Stimulated activated CD8-positive, alpha-beta memory T cell treated with anti-CD3 and anti-CD28 coated beads, Interleukin-4, amount 100 ng/mL, for 1 hour (primary cell): ENCODE measurements at places on chromosomes 4 and X.

DNA sequence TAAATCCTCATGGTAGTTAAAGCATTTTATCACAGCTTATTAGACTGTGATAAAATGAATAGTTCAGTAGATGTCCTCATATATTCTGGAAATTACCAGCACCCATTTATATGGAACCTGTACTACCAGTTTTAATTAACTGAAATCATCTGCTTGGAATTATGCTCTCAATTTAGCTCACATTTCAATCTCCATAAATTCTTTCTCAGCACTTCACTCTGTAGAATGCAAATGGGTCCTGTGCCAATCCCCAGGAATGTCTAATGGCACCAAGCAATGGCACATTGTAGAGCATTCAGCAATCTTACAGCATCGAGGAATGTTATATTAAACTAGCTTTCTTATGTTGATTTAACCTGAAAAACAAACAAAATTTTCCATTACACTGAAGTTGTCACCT is 355.1 kb downstream of the PDHA2 start:
- DNase-seq = no peak

GRCh38 chrX:7119950-7120877 is 27.3 kb upstream of the STS start:
- DNase-seq = no peak

GRCh38 chrX:49947781-49948180 is 25.4 kb downstream of the CLCN5 start:
- no peak for DNase-seq

DNA sequence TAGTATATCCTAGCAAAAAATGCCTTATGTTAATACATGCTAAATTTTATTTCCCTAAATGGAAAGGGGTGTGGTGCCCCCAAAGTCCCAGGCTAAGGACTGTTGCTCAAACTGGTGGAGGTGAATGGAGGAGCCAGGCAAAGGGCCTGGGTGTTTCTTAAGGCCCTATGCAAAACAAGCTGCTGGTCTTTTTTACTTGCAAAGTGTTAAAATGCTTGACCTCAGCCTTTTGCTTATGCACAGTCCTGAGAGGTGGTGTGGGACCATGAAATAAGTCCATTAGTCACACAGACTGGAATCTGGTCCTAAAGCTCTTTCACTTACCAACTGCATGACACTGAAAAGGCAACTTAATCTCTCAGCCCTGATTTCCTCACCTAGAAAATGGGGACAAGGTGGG is 223.5 kb upstream of the MBNL3 start:
- DNase-seq = no peak

- DNase-seq = no peak
Measured at GRCh38 chr4:76969941-76970529, 20.5 kb downstream of the SEPTIN11 start.

GRCh38 chr4:15648600-15648999 is 6.6 kb downstream of the FBXL5 start:
- no peak for DNase-seq

- no peak for DNase-seq
Measured at GRCh38 chrX:9141496-9141895, 107.6 kb upstream of the FAM9B start.

DNA sequence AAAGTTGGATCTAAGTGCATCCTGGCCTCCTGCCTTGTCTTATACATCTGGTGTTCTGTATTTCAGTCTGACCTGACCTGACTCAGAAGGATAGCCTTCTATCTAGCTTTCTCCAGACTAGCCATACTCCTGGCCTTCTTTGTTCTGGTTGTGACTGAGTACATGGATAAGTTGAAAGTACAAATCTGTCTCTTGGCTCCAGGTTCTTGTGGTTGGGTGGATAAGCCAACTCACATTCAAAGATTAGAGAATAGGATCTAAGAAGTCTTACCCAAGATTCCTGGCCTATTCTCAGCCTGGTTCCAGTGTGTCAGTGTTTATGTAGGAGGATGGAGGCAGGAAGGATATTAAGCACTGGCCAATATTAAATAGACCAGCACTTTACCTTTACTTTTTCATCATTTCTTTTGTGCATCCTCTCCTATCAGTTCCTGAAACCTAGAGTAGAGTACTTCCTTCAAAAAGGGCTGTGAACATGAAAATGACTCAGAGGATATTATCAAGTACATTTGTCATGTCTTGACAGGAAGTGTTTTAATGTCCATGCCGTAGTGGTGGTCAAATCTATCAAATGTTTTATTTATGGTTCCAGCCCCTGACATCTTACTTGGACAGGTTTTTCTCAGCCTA is 123.5 kb downstream of the IL15 start:
- no peak for DNase-seq
